ENCODE measurements at places on chromosomes 1 and 21. TPM values are rescaled to one million over a fixed set of nuclear protein-coding genes. Genes with fewer than 3 reads are reported as not detected.

GRCh38 chr21:45202889-45203288 is 84.8 kb downstream of the POFUT2 start:
- no peak overlapping the region for H3K4me3 ChIP-seq
- DNase-seq, result peak; percentile 25
- peaks cover 29% of the 10 kb centered on the region for H3K4me1 ChIP-seq
- H3K36me3 ChIP-seq, result peaks cover 30% of the 10 kb centered on the region
- no peak overlapping the region for H3K27ac ChIP-seq

GRCh38 chr21:37378700-37379139 is 12.1 kb downstream of the DYRK1A start:
- no peak overlapping the region for H3K4me3 ChIP-seq
- no peaks in the 10 kb centered on the region for H3K27me3 ChIP-seq
- H3K4me1 ChIP-seq, result peaks cover 9% of the 10 kb centered on the region
- no peaks in the 10 kb centered on the region for H3K36me3 ChIP-seq
- H3K27ac ChIP-seq, result no peak overlapping the region
- no peak for DNase-seq

DNA sequence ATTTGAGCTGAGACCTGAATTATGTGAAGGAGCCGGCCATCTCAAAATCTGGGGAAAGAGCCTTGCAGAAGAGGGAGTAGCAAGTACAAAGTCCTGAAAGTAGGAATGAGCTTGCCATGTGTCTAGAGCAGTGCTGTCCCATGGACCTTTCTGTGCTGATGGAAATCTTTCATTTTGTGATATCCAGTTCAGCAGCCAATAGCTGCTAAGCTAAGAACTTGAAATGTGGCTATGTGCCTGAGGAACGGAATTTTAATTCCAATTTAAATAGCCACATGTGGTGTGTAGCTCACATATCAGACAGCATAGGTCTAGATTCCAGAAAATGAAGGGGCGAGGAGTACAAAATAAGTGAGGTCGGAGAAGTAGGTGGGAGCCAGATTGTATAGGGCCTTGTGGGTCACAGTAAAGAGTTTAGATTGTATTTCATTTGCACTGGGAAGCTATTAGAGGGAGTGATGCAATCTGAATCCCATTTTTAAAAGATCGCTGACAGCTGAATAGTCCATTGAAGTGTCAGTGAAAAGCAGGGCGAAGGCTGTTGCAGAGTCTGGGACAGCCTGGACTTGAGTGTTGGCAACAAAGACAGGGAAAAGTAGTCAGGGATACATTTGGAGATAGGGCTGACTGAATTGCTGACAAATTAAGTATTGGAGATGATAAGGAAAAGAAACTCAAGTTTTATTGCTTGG is 80.3 kb downstream of the TMEM200B start:
- no peaks in the 10 kb centered on the region for H3K27me3 ChIP-seq
- H3K36me3 ChIP-seq, result peaks cover 9% of the 10 kb centered on the region
- DNase-seq, result no peak
- no peaks in the 10 kb centered on the region for H3K4me1 ChIP-seq
- peak overlapping the region; percentile 7 for H3K27ac ChIP-seq

DNA sequence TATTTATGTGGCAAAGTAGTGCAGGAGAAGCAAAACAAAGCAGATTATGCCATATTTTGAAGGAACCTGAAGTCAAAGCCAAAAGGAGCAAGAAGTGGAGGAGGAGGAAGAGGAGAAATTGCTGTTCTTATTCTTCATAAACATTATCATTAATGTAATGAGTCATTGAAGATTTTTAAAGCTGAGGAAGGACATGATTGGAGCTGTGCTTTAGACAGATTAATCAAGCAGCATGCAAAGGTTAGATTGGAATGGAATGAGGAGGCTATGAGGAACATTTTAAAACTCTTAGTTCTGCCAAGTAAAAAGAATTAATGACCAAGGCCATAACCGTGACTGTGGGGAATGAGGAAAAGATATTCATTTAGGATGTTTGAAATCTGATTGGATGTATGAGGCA is 33.0 kb upstream of the HSD17B7 start:
- H3K4me1 ChIP-seq, result no peaks in the 10 kb centered on the region
- no peaks in the 10 kb centered on the region for H3K27me3 ChIP-seq

- no peak for DNase-seq
- H3K36me3 ChIP-seq, result no peaks in the 10 kb centered on the region
- no peaks in the 10 kb centered on the region for H3K4me1 ChIP-seq
- no peak overlapping the region for H3K4me3 ChIP-seq
- H3K27ac ChIP-seq, result no peak overlapping the region
- no peaks in the 10 kb centered on the region for H3K27me3 ChIP-seq
These were observed 499.1 kb upstream of the RUNX1 start for GRCh38 chr21:35547946-35548774.

DNA sequence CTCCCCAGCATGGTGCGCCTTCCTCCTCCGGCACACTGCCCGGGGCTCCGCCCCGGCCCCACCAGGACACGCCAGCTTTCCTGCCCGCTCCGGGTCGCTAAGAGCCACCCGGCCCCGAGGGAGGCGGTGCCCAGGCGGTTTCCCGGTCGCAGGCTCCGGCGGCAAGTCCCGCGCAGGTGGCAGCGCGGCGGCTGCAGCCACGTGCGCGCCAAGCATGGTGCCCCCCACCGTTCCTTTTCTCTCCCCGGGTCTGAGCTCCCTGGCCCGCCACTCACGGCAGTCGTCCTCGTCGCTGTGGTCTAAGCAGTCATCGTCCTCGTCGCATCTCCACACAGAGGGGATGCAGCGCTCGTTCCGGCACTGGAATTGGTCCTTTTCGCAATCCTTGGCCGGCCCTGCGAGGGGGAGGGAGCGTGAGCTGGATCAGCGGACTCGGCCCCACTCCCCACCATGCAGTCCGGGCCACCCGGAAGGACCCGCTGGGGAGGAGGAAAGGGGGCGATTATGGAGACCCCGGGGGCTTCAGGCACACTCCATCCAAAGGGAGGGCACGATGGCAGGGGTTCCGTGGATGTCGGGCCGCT is 1.2 kb downstream of the LRP8 start:
- peak overlapping the region; percentile 84 for H3K27ac ChIP-seq
- H3K36me3 ChIP-seq, result peaks cover 25% of the 10 kb centered on the region
- H3K4me3 ChIP-seq, result peak overlapping the region; percentile 71
- no peaks in the 10 kb centered on the region for H3K27me3 ChIP-seq
- H3K4me1 ChIP-seq, result peaks cover 59% of the 10 kb centered on the region
- DNase-seq, result peak; percentile 54

GRCh38 chr1:214303141-214303930 is 22.4 kb downstream of the SMYD2 start:
- H3K27me3 ChIP-seq, result no peaks in the 10 kb centered on the region
- H3K4me3 ChIP-seq, result peak overlapping the region; percentile 1
- no peak overlapping the region for H3K27ac ChIP-seq
- H3K4me1 ChIP-seq, result no peaks in the 10 kb centered on the region
- no peaks in the 10 kb centered on the region for H3K36me3 ChIP-seq

The IGSF9 gene
- 1.3 TPM for total RNA-seq

The UTS2 gene
- 3.6 TPM for total RNA-seq

The LMOD1 gene
- total RNA-seq, result 8.4 TPM

The SFT2D2 gene
- total RNA-seq, result 25.7 TPM
